ENCODE measurements at places on chromosomes 16 and 17. TPM values are rescaled to one million over a fixed set of nuclear protein-coding genes. Genes with fewer than 3 reads are reported as not detected.

FSCN2 gene
- total RNA-seq, result 2.8 TPM

ASPA gene
- total RNA-seq, result 0.98 TPM

MRPS7 gene
- total RNA-seq, result 24.9 TPM

UMOD gene
- not detected for total RNA-seq

SPNS2 gene
- 47.0 TPM for total RNA-seq

TMEM235 gene
- total RNA-seq, result not detected

C1QTNF1 gene
- total RNA-seq, result 26.1 TPM

ADGRG3 gene
- not detected for total RNA-seq

FTSJ3 gene
- 54.7 TPM for total RNA-seq

ATMIN gene
- 43.6 TPM for total RNA-seq

CDYL2 gene
- total RNA-seq, result 3.9 TPM

RECQL5 gene
- 71.2 TPM for total RNA-seq

Data from suprapubic skin (tissue), 4 donors.